ENCODE measurements at places on chromosomes 4 and X.
A peak's percentile ranks its signal among the peaks of the same experiment; 100 is the strongest.

GRCh38 chr4:102355748-102356147, 10.5 kb upstream of the SLC39A8 start:
- no peak for DNase-seq

- peak; percentile 25 for DNase-seq
These were observed 21.4 kb upstream of the NOX1 start for GRCh38 chrX:100895365-100896075.

- no peak for DNase-seq
These were observed 9.6 kb upstream of the TMA16 start for GRCh38 chr4:163484906-163485305.

- DNase-seq = no peak
These were observed 902.5 kb downstream of the FAM133A start for GRCh38 chrX:94576367-94577004.

GRCh38 chr4:52535793-52536192, 123.3 kb downstream of the USP46 start:
- DNase-seq = no peak

GRCh38 chrX:18833071-18833731, 125.8 kb downstream of the PPEF1 start:
- DNase-seq = peak; percentile 24

DNA sequence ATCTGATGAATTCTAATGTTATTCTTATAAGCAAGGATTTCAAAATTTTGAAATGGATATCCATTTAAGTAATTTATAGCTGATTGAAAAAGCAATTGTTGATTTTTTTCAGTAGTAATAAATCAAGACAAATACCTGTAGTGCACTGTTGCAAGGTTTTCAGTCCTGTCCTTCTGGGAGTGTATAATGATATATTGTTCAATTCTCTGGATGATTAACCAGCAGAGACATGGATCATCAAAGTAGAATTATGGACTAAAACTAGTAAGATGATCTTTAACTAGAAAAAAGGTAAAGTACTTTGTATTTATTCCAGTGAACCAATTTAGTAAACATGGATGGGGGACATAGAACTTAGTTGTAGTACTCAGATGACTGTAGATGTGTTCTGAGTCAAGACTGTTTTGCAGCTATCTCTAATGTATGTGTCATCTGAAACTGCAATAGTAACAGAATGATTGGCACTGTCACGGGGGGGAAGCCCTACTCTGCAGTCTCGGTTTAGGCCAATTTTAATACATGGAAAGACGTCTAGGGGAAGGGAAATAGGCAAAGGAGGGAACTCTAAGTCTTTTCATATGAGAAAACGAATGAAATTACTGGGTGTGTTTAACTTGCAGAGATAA, 121.9 kb downstream of the GLRA3 start:
- DNase-seq = no peak

- DNase-seq = no peak
These were observed 55.3 kb downstream of the ANAPC10 start for GRCh38 chr4:145042601-145043285.

DNA sequence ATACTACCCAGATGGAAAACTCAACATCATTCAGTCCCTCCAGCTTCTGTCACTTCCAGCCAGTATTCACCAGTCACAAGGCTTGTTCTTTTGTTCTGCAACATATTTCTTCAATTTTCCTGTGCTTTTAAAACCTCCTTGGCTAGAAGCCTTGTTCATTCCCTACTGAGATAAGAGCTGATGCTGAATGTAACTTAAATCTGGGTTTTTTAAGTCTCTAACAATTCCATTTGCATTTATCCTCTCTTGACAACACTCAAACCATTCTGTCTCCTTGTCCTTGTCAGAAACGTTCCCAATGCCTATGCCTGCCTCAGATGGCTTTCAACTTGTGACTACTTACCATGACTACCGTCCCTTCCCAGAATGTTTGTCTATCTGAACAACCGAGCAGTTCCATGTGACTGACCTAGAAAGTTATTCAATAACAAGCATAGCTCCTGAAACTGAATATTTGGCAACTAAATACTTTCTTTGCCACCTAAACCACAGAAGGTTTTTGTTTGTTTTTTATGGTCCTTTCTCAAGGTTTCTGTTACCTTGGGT, 682.9 kb upstream of the GALNTL6 start:
- no peak for DNase-seq

DNA sequence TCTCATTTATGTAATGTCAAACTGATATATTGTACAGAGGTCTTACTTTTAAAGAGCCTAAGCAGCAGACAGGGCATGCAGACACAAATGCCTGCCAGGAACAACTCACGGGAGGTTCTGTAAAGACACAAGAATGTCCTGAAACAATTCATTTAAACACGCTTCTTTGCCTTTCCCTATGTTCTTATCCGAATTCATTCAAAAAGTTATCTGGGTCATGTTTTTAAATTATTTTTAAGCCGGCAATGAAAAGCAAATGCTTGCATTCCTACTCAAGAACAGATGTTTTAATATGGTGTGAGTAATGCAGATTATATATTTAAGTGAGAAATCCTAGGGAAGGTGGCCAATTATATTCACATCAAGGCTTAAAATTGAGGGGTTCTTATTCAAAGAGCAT, 192.6 kb downstream of the PDGFC start:
- DNase-seq = no peak

GRCh38 chr4:88320780-88321373, 36.5 kb upstream of the PPM1K start:
- peak; percentile 33 for DNase-seq
